ENCODE measurements at places on chromosomes 16 and 17.
A peak's percentile ranks its signal among the peaks of the same experiment; 100 is the strongest.

- DNase-seq, result no peak
These were observed 29.4 kb downstream of the COPRS start for GRCh38 chr17:31829649-31830048.

DNA sequence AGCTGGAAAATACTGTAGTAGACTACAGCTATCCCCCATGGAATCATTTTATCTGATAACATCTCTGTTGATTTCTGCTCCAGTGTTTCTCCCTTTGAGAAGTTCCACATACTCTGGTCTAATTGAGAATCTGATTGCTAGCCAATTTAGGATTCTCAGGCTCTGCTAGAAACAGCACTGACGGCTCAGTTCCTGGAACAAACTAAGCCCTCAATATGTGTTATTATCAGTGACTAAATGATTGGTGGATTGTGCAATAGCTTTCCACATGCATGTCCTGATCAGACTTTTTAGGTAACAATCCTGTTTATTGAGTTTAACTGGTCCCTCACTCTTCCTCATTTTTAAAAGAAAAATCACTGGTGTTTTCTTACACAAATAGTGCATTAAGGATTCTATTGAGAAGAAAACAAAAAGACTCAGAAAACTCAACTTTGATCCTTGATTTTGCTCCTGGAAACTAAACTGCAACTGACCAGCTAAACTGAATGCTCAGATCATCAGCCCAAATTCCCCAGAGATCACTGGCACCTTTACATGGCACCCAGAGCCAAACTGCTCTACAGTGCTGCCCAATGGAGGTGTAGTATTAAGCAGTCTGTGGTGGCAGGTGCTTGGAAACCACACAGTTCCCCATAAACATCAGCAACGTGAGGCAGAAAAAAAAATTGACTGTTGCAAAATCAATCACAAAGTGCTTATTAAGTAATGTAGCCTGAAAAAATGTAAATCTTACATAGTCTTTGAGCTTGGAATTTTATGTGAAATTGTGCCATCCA is 423.7 kb downstream of the TOX3 start:
- DNase-seq, result no peak

DNA sequence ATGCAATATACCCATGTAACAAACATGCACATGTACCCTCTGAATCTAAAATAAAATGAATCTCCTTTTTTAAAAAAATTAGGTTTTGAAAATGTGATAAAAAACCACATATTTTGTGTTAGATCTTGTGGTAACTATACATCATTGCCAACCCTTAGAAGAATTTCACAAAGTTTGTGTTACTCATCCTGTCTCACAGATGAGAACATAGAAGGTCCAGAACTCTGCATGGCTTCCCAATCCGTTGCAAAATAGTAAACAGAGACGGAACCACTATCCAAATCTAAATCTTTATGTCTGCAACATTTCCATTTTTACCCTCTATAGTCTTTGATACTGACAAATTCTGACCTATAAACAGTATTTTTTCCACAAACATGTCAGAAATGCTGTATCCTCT is 759.9 kb downstream of the KCNJ2 start:
- DNase-seq, result no peak

DNA sequence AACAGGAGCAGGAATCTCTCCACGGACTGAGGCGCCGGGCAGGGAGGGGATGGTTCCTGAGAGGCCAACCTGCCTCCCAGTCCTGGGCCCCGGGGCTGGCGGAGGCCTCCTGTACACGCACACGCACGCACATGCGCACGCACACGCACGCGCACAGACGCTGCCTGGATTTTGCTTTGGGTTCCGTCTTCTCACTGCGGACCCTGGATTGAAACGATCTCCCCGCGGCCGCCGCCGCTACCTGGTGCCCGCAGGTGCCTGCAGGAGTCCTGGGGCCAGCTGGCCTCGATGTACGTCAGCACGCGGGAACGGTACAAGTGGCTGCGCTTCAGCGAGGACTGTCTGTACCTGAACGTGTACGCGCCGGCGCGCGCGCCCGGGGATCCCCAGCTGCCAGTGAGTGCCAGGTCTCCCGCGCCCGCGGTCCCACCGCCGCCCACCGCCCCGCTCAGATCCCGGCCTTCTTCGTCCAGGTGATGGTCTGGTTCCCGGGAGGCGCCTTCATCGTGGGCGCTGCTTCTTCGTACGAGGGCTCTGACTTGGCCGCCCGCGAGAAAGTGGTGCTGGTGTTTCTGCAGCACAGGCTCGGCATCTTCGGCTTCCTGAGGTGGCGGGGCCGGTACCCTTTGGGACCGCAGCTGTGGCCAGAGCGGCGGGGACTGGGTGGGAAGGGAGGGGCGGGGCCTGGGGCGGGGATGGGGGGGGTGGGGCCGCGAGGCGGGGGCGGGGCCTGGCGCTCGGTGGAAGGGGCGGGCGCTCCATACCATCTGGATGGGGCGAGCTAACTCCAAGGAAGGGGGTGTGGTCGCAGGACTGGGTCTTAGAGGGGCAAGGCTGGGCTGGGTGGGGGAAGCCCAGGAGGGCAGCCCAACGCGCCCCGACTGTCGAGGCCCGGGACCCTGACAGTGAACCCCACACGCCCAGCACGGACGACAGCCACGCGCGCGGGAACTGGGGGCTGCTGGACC is 12.3 kb downstream of the CES4A start:
- DNase-seq, result peak; percentile 26

GRCh38 chr16:49458656-49459445 is 85.2 kb downstream of the C16orf78 start:
- no peak for DNase-seq

- no peak for DNase-seq
These were observed 22.8 kb downstream of the NUP85 start for GRCh38 chr17:75228305-75228704.

GRCh38 chr17:14670861-14671260 is 370.0 kb downstream of the HS3ST3B1 start:
- DNase-seq, result no peak

DNA sequence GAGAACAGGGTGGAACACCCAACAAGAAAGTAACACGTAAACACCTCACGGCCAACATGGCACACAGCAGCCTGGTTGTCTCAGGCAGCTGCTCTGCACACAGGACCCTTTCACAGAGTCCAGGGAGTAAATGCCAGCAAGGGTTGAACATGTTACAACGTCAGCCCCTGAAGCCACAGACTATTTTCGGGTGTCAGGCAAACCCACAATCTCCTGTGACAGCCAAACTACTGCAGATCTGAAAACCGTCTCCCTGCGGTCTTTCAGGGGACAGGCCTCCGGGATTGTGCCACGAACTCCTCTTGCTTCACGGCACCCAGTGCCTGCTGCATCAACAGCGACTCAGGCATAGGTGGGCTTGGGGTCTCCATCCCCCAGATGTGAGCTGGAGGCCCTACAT is 127.7 kb downstream of the XYLT1 start:
- peak; percentile 19 for DNase-seq

- DNase-seq, result no peak
These were observed 47.4 kb downstream of the RBFOX3 start for GRCh38 chr17:79563237-79564013.

DNA sequence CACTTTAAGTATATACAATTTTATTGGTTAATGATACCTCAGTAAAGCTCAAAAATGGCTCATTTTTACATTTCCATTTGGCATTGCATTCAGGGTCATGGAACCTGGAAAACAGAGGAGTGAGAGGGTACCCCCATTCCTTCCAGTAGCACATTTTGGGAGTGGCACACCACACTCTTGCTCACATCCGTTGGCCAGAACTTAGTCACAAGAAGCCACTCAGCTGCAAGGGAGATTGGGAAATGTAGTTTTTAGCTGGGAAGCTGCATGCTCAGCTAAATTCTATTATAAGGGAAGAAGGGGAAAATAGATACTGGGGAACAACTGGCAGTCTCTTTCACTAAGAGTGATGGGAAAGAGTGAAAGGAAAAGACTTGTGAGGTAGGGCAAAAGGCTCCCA is 102.5 kb upstream of the TMEM97 start:
- DNase-seq, result no peak

DNA sequence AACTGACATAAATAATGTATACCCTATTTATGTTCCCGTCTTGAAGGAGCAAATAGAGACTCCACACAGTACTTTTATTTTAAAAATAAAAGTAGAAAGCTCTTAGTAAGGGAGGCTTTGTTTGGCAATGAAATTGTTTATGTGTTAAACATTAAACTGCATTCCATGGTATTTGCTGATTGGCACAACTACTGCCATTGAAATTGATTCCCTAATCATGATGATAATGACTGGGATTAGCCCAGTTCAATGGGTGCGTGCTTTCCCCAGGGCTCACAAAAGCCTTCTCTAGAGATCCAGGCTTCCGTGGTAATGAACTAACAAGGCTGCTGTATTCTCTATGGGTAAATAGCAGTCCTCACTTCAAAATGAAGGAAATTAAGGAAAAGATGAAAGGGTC is 67.5 kb downstream of the GPRC5B start:
- no peak for DNase-seq

GRCh38 chr16:86214326-86215232 is 295.7 kb upstream of the FOXF1 start:
- no peak for DNase-seq
